ENCODE measurements at places on chromosomes 13 and 19.

- no peak for DNase-seq
Observed at GRCh38 chr13:106003651-106004050, 531.8 kb downstream of the EFNB2 start.

GRCh38 chr13:91014696-91015095 is 332.8 kb upstream of the MIR17HG start:
- no peak for DNase-seq

GRCh38 chr13:94459116-94459515 is 20.4 kb downstream of the DCT start:
- DNase-seq, result no peak

DNA sequence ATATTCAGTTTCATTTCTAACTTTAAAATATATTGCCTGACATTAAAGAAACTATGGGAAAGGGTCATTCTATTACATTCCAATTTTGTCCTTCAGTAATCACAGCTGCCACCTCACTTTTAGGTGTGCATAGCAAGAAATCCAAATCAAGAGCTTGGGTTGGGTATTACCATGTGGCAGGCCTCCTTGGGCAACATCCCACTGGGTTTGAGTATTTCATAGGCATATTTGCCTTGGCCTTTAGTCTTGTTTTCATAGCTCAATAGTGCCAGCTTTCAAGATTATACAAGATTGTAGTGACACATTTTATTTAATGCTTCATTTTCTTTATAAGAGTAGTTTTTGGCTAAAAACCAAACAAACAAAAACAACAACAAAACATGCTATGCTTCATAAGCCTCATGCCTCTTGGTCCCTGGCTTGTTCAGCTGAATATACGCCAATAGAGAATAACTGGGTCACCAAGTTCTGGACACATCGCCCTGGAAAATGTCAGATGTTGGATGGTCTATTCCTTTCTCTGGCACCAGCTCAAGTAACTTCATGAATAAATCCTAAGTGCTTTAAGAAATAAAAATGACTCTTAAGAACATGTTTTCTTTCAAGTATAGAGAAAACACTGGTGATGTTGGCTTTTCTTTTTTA is 167.4 kb upstream of the STARD13 start:
- no peak for DNase-seq

- DNase-seq, result no peak
Observed at GRCh38 chr13:30753030-30753616, 17.8 kb downstream of the ALOX5AP start.

DNA sequence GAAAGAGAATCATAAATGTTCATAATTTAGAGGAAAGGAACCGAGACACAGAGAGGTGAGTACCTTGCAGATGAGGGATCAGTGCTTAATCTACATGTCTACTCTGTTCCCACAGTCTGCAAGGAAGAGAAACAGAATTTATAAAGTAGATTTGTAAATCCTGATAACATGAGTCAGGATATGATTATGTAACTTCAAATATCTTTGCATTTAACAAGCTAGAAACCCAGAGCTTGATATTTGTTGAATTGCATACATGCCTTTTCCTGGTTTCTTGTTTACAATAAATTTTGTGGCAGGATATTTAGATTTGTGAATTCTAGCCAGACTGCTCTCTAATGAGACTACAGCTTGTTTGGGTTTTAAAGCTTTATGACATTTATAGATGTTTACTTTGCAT is 219.2 kb downstream of the ENOX1 start:
- no peak for DNase-seq

GRCh38 chr13:25827831-25828465 is 223.9 kb downstream of the SHISA2 start:
- DNase-seq, result no peak

- DNase-seq, result no peak
Observed at GRCh38 chr19:53885036-53885435, 3.0 kb downstream of the PRKCG start.

DNA sequence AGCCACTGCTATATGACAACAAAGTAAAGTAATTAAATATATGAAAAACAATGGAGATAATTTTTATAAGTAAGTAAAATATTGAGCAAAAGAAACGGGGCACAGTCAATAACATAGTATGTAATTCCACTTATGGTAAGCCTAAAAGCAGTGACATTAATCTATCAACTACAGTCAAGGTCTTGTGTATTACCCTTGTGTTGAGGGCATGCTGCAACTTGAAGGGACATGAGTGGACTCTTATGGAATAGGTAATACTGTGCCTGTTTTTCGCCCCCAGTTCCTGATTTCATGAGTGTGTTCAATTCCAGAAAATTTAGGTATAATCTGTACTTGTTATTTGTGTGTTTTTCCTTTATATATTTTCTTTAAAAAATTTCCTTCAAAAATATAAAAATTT is 201.3 kb upstream of the SLITRK6 start:
- no peak for DNase-seq

DNA sequence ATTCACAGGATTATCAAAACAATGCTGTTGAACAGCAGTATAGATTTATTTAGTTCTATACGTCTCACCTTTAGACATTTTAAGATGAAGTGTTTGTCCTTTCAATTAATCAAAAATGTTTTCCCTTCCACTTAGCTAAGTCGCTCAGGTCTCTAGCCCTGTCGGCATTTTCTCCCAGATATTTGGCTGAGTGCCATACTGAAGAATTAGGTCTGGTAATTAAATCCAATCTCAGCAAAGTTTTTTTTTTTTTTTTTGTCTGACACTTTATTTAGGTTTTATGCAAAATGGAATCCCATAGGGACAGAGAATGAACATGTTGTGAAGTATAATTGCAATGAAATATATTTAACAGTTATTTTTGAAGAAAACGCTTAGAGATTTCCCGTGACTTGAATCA is 44.1 kb downstream of the RFC3 start:
- DNase-seq, result no peak

DNA sequence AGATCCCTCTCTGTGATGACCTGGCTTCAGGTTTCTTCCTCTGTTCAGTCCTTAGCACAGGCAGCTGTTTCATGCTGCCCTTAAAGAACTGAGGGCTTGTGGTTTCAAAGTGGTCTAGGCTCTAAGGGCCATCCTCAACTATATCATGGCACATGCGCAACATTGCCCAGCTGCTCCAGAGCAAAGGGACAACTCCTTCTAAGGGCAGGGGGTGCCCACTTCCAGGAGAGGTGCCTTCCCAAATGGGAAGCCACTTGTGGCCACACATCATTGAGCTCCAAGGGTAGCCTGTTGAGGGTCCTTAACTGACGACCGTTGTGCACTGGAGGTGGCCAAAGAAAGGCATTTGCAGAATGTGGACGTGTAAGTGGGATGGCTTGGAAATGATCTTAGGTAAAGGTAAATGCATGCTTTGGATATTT is 7.3 kb downstream of the GPR183 start:
- no peak for DNase-seq

DNA sequence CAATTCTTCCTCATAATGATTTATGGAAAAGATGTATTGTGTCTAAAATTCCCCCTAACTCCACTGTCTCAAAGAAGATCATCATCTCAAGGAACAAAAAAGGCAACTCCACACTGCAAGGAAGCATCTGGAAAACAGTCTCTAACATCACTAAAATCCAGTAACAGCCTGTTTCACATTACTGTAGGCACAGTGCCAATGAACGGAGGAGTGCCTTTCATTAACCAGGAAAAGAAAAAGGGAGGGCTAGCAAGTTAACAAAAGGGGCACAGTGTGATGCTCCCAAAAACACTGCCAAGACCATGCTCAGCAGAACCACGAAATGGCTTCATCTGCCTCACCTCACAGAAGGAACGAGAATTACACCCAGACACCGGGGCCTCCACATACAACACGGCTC is 8.5 kb downstream of the TMTC4 start:
- DNase-seq, result no peak

- DNase-seq, result no peak
Observed at GRCh38 chr19:5005096-5005495, 36.2 kb downstream of the KDM4B start.

DNA sequence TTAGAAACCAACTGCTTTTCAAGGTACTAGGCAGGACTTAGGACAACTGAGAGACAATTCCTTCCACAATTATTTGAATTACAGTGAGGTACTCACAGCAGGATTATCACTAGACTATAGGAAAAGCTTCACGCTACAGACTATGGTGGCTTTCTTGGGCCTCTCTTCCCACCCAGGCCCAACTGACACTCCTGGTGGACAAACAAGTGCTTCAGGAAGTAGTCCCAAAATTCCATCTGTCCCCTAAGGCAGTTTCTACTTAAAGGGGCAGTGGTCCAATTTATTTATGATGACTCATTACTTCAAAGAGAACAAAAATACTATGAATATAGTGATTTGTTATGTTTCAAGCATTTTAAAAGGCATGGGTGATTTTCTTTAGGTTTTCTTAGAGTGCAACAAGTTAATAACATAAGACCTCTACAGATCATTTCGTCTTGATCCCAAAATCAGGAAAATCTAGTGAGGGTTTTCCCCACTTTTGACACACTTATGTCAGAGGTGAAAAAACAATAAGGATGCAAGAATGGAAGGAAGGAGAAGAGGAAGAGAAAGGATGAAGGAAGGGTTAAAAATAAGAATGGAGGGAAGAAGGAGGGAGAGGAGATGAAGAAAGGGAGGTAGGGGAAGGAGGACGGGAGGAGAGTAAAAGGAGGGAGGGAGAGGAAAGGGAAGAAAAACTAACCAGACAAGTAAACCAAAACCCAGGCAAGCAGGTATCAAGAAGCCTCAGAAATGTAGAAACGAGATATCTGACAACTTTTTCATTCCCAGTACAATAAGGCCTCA is 100.7 kb downstream of the SERP2 start:
- DNase-seq, result no peak

GRCh38 chr13:58474581-58474980 is 843.0 kb downstream of the PCDH17 start:
- DNase-seq, result no peak

DNA sequence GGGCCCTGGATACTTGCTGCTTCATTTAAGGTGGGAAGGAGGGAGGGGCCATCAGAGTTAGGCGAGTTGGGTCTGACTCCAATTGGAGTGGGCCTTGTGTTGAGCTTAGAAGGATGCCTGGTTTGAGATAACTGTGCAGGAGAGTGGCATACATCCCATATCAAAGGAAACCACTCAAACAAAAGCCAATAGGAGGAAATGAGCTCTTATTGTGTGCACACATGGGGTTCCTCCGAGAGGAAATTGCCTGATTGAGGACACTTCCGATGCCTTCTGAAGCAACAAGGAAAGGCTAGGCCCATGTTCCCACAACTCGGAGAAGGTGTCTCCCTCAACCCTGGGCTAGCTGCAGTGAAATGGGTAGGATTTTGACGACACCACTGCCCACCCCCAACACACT is 19.6 kb downstream of the MBNL2 start:
- no peak for DNase-seq

DNA sequence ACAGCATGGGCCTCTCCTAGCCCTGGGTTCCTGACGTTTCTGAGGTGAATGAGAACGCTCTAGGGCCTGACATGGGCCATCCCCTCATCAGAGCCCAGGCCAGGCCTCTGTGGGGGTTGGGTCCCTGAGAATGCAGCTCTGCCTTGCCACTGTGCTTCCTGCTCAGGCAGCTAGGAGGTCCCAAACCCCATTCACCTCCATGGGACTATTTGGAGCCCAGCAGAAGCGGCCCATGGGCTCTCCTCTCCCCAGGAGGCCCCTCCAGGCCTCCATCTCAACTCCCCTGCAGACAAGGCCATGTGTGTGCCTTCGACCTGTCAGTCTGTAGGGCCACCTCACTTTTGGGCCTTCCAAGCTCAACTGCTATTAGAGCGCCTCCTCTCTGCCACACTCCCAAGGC is 36.9 kb downstream of the ELL start:
- DNase-seq, result no peak

- no peak for DNase-seq
Observed at GRCh38 chr13:73913751-73914518, 220.3 kb downstream of the KLF12 start.

GRCh38 chr19:1725100-1726064 is 27.9 kb upstream of the ONECUT3 start:
- DNase-seq, result no peak

GRCh38 chr19:925526-926322 is at the start of gene ARID3A:
TSS of gene ARID3A (plus strand) at chr19:926035. CDS start at chr19:929529, 3,494 bp downstream.
- peak; percentile 66 for DNase-seq

DNA sequence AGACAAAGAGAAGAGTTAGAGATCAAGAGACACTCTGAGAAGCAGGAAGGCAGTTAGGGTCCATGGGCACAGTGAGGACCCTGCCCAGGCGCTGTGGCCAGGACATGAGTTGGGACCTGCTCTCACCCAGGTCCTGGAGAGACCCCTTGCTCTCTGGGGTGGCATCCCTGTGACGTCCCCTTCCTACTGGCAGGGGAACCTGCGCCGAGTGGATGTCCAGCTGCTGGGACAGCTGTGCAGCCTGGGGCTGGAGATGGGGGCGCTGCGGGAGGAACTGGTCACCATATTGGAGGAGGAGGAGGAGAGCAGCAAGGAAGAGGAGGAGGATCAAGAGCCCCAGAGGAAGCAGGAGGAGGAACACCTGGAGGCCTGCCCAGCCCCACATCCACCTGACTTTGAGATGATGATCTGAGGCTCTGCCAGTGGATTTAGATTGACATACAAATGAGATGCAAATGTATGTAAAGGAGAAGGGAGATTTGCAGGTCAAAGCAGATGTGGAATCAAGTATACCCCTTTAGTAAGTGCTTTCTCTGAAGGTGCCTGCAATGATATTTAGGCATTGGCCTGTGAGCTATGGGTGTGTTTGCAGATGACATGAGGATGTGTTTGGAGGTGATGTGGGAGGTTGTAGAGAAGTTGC is 978 bp downstream of the ERICH4 start:
- no peak for DNase-seq

GRCh38 chr19:14567079-14567478 is 4.8 kb downstream of the NDUFB7 start:
- no peak for DNase-seq

GRCh38 chr19:2578901-2579677 is 103.2 kb downstream of the GADD45B start:
- peak; percentile 75 for DNase-seq

DNA sequence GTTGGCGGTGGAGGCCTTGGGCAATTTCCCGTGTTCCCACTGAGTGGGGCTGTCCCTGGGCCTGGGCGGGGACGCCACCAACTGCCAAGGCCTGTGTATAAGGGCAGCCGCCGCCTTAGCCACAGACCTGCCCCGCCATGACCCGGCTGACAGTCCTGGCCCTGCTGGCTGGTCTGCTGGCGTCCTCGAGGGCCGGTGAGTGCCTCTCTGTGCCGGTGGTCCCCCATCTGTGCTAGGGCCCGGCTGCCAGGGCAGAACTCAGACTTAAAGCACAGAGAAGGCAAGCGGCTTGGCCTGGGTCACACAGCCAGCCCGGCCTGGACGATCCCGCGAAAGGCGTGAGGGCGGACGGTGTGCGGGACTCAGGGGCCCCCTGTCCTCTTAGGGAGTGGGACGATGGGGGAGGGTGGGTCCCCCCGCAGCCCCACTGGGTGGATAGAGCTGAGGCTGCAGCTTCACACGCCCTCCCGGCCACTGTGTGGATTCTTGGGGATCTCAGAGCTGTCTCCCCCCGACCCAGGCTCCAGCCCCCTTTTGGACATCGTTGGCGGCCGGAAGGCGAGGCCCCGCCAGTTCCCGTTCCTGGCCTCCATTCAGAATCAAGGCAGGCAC is at the start of gene AZU1:
Gene AZU1, plus strand, starts transcription at position 128 of the 612 bp plus-strand sequence. Its CDS starts 10 bp downstream, at position 138.
- peak; percentile 81 for DNase-seq

GRCh38 chr13:27353166-27353583 is 71.2 kb upstream of the GTF3A start:
- DNase-seq, result no peak
